ENCODE measurements at places on chromosomes 11 and 22.
A peak's percentile ranks its signal among the peaks of the same experiment; 100 is the strongest.

- DNase-seq, result no peak
These were observed 2.6 kb downstream of the CYTH4 start for GRCh38 chr22:37284805-37285355.

- peak; percentile 11 for DNase-seq
These were observed 4.0 kb downstream of the VSTM5 start for GRCh38 chr11:93846411-93846810.

DNA sequence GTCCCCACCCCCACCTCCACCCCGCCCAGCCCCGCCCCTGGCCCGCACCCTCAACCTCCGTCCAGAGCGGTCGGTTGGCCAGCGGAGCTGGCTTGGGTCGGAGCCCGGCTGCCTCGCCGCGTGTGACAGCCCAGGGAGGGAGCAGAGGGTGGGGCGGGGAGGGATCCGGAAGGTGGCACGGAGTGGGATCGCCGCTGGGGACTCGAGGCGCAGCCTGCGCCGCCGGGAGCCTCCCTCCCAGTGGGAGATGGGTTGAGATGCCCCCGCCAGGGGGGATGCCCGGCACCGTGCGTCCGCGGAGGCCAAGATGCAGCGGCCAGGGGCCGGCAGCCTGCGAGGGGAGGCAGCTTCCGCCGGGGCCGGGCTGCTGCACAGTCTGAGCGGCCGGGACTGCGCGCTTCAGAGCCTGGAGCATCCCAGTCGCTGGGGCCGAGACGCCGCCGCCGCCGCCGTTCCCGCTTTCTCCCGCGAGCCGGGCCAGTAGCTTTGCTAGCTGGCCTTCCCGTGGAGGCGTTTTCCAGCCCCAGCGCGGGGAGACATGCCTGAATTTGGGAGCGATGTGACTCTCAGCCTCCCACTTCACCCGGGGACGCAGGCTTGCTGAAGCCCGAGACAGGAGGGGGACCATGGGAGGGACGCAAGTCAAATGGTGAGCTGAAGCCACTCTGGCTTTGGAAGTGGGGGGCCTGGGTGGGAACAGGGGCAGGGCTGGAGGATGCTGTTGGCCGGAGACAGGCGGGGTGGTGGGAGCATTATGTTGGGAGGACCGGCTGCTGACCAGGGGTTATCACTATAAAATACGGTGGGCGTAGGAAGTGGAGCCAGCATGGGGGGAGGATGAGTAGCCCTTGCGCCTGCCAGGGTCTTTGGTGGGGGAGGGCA is 40.2 kb downstream of the DIXDC1 start:
- no peak for DNase-seq

GRCh38 chr11:108975641-108976071 is 310.8 kb downstream of the DDX10 start:
- no peak for DNase-seq

DNA sequence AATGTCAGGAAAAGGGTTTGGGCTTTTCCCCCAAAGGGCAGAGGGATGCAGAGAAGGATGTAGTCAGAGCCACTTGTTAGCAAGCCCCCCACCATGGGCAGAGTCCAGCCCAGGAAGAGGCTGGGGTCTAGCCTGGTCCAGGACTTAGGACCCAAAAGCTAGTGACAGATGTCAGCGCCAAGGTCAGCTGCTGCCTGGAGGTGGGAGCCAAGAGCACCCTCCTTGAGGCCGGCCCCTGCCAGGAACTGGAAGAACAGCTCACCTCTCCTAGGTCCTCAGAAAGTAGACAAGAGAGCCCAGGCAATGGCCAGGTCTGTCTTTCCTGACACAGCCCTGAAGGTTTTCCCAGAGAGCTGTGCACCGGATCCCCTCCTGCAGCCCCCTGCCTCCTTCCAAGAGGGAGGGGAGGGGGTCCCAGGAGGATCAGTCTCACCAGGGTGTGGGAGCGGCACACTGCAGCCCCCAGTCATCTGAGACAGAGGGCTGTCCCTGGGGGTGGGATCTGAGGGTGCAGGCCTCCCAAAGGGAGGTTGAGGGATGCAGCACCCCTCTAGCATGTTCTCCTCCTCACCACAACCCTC is 14.6 kb upstream of the ARHGEF17 start:
- no peak for DNase-seq
